ENCODE measurements at places on chromosomes 7 and 10.

DNA sequence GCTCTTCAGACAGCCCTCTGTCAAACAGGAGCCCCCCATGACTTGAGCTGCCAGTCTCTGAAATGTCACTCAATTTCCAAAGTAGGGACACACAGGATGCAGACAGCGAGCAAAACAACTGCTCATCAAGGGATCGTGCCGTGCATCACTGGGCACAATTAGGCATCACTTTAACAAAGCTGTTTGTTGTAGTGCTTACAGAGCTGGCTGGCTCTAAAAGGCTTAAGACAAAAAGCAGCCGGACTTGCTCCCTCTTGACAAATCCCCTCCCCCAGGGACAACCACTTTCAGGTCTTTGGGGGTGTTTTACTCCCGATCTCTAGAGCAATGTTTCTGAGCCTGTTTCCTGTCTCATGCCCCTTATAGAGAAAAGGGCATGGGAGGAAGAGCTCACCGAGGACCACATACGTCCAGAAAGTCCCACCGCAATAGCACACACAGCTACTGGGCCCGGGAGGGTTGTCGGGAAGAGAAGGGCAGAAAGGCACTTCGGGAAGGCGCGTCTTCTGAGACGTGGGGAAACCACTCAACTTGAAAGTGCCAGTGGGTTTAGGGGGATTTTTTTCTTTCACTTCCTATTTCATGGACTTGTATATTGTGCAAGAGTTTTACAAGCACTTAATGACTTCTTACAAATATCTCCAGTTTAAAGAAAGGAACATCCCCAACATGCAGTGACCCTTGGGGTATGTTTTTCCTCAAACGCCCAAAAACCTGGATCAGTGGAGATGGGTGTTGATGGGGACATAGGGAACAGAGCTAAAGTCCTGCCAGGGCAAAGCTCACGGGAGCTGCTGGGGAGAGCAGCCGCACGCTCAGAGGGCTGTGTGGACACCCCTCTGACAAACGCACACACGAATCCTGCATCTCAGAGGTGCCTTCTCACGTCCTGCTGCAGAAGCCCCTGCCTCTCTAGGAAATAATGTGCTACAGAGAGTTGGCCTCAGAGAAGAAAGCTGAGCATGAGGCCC lies 27.1 kb downstream of the LRRC20 start:
- DNase-seq: no peak

DNA sequence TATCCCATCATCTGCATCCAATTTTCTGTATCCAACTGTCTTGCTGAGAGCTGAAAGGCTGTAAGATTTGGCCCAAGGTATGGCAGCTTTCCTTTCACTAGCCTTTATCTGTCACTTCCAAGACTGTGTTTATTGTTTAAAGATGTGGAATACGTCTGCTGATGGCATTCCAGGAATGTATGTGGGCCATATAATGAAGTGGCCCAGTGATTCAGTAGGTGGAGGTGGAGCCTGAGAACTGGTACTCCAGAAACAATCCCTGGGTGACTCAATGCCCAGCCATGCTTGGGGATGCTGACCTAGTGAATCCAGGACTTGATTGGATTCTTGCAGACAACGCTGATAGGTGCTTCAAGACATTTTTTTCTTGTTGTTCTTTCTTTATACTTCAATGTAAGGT lies 13.5 kb downstream of the NEUROD6 start:
- no peak for DNase-seq

DNA sequence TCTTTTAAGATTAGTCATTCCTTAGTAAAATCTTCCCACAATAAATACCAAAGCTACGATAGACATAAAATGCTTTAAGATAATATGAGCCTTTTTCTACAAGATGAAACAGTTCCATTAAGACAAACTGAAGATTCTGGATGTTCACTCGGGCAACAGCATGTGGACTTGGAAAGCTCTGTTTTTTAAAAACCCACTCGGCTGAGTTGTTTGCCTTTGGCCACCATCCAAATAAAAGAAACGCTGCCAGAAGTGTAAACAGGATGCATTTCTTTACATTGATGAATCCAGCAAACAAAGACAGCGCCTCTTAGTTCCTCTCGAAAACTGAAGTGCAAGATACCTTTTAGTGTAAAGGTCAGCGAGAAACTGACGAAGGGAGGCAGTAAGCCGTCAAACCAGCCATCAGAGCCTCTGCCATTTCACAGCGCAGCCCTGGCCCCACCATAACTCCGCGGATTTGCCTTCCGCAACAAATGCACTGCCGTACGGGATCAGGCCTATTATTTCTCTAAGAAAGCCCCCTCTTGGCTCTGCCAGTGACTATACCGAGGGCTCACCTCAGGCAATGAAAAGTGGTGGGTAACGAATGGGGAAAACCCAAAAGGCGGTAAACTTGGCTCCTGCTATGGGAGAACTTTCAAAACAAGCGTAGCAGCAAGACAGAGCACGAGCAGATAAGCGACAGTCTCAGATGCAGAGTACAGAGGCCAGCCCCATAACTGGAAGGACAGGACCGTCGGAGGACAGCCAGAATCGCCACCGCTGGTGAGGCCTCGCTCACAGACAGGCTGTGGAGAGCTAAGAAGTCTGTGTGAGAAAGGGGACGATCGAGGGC lies 41.4 kb downstream of the GNA12 start:
- no peak for DNase-seq

GRCh38 chr7:142523821-142524460 lies 225.3 kb upstream of the PRSS1 start:
- DNase-seq: no peak

DNA sequence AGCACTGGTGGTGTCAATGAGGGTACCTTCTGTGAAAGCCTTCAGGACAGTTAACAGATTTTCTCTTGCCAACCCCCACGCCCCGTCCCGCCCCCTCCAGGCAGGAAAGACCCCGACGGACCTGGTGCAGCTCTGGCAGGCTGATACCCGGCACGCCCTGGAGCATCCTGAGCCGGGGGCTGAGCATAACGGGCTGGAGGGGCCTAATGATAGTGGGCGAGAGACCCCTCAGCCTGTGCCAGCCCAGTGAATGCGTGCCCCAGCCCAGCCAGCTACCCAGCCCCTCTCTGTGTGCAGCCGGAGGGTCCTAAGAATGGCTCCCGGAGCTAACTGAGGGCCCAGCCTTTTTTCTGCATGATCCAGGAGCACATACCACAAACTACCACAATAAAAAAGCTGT lies 713 bp upstream of the HOGA1 start:
- DNase-seq: no peak

- no peak for DNase-seq
Observed at GRCh38 chr7:51138123-51139085, 178.2 kb downstream of the COBL start.

Measured in stimulated activated CD4-positive, alpha-beta T cell treated with anti-CD3 and anti-CD28 coated beads, Interleukin-15, amount 100 ng/mL, for 1 hour (primary cell).